Activated CD4-positive, alpha-beta T cell treated with anti-CD3 and anti-CD28 coated beads, Interleukin-2, amount 10 ng/mL, durations not matched to agents 7 days and 5 days (primary cell): ENCODE measurements at places on chromosomes 4 and X.
A peak's percentile ranks its signal among the peaks of the same experiment; 100 is the strongest.

- DNase-seq = no peak
Observed at GRCh38 chrX:144732588-144732987, 514.7 kb upstream of the SPANXN1 start.

DNA sequence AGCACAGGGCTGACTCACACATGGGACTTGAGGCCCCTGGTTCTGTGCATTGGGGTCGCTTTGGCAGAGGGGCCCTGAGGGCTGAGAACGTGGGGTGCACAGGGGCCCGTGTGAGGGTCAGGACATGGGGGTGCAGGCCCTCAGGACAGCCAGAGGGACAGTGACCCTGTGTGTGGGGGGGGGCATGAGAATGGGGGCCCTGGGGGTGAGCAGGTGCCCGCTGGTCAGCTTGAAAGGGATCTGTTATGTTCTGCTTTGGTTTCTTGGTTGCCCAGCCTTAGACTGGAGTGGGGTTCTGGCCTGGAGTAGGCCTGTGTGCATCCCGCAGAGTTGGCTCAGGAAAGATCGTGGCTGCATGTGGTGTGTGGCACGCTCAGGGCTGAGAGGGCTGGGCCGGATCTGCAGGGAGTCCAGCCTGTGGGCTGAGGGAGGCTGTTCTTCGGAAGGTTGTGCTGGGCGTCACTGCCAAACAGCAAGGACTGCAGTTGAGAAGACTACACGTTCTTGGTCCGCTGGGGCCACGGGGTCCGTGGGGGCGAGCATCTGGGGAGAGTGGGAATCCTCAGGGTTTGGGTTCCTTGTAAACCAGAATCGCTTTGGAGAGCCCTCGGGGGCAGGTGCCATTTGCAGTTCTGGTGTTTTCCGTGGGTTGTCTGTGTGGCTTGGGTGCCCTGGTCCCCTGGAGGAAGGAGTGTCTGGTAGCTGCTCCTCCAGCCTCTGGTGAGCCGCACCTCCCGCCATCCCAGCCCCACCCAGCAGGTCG is 15.2 kb upstream of the UVSSA start:
- no peak for DNase-seq

GRCh38 chr4:10075158-10075863 is 41.3 kb downstream of the WDR1 start:
- DNase-seq = no peak

GRCh38 chr4:73814679-73815078 is 21.8 kb upstream of the CXCL6 start:
- DNase-seq = no peak

DNA sequence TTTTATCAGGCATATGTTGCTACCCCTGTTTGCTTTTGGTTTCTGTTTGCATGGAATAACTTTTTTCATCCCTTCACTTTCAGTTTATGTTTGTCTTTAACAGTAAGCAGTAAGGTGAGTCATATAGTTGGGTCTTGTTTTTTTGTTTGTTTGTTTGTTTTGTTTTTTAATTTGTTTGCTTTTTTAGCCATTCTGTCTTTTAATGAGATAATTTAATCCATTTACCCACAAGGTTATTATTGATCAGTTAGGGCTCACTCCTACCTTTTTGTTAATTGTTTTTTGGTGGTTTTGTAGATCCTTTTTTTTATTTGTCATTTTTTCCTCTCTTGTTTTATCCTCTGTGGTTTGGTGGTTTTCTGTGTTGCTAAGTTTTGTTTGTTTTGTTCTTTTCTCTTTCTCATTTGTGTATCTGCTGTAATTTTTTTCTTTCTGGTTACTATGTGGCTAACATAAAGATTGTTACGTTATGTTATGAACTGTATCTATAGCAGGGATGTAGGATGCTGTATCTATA is 379.5 kb upstream of the MAD2L1 start:
- no peak for DNase-seq

GRCh38 chr4:55749666-55750065 is 69.9 kb upstream of the EXOC1L start:
- no peak for DNase-seq

DNA sequence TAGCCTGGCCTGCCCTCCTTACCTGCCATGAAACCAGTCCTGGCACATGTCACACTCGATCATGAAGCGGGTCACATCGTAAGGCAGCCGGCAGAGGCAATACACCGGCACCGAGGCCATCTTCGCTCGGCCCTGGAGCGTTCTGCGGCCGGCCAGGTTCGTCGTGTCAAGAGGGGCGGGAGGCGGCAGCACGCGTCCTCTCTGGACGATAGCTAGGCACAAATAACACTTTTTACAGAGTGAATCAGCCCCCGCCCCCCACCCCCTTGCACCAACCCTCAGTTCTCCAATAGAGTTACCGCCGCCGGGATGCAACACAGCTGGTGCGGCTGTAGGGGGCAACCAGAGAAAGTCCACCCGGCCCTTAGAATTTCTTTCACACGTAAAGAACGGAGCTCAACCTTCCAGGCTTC is 1.7 kb downstream of the PHF8 start:
- DNase-seq = peak; percentile 36
